CD4-positive, alpha-beta T cell treated with Interleukin-17A for 4 hours (primary cell): ENCODE measurements at places on chromosomes 4 and X.

GRCh38 chr4:152348670-152349069, 187.2 kb downstream of the FBXW7 start:
- peak; percentile 39 for DNase-seq

DNA sequence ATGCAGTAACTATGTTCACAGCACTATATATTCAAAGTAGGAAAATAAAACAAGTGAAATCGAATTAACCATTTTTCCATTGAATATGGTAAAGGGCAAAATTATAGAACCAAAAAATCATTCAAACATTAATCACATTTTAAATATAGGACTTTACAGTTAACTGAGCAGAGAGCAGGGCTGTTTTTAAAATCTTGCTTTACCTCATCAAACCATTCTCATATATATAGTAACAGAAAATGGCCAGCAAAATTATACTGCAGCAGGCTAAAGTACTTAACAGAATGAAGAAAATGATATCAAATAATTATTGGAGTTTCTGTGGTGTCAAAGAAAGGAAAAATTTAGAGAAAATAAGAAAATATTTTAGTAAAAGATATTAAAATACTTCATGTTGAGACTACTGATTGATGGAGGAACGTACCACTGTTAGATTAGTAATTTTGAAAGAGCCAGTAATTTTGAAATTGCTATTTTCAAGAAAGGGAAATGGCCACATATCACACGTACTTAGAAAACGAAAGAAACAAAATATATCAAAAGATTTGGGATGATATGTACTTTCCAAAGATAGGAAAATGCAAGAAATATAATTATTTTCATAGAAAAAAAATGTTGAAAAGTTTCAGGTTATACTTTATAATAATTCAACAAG, 813.7 kb downstream of the DMD start:
- DNase-seq = no peak

- DNase-seq = no peak
Measured at GRCh38 chr4:102647117-102647516, 113.7 kb downstream of the MANBA start.

DNA sequence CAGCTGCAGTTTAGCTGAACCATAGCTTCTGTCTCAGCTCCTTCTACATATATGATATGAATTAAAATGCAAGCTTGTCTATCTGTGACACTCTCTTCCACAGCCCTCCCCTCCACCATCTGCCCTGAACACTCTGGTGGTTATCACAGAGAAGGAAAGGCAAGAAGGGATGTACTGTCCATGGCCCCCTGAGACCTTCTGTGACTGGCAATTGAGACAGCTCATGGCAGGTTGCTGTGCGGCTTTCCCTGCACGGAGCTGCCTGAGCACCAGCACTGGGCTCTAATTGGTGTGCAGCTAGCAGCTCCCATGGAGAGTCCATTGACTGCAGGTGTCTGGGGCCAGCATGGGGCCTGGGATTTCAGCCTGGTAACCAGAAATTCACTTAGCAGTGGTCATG, 109.8 kb upstream of the ANXA3 start:
- DNase-seq = no peak

DNA sequence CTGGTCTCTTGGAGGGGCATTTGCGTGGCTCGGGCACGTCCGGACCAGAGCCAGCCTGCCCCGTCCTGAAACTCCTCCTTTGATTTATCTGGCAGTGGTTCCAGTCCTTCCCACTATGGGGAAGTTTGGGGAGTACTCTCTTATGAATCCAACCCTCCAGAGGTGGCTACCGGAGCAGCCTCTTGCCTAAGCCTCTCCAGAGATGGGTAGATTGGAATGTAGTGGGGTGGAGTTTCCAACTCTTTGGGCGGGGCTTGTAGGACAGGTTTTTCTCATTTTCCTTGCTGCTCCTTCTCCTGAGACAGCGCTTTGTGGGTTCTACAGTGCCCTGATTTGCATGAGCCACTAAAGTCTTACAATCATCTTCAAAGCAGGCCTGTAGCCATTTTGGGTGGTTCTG, 60.1 kb upstream of the XAGE1B start:
- no peak for DNase-seq

GRCh38 chrX:47384502-47384901, 14.1 kb downstream of the ZNF157 start:
- DNase-seq = peak; percentile 86

GRCh38 chrX:78103001-78103622, 936 bp upstream of the PGK1 start:
- DNase-seq = no peak

- DNase-seq = no peak
Measured at GRCh38 chrX:150051096-150051495, 112.8 kb upstream of the EOLA2 start.

DNA sequence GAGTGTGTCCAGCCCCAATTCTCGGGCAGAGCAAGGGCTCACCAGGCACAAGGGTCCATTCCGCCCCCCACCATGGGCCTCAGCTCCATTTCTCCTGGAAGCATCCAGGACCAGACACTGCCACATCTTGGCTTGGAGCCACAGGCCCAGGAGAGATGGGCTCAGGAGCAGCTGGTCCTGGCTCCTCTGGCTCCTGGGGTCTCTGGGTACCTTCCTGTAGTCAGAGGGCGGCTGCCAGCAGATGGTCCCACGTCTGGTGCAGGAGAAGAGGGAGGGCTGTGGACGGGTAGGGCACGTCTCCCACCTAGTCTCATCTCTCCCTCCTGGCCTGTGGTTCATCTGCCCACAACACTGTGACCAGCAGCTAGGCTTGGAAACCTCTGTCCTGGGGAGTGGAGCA, 8.0 kb downstream of the ATP2B3 start:
- no peak for DNase-seq

- no peak for DNase-seq
Measured at GRCh38 chr4:73343432-73343831, 60.7 kb upstream of the ALB start.

- no peak for DNase-seq
Measured at GRCh38 chr4:166422475-166422874, 549.4 kb downstream of the TLL1 start.

DNA sequence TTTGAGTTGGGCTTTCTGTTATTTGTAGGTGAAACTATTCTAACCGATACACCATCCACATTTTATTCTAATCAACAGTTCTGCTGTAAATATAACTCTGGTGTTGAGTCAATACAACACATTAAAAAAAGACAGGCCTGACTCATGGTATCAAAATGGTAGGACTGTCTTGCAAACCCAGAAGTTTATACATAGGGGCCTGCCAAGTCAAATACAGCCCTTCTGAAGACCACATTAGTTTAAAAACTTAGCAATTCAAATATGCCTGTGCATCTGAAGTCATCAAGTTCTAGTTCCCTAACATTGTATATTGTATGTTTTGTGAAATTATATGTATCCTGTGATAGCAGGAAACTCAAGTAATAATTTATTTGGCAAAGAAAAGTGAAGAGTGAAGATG, 24.4 kb upstream of the PDE5A start:
- no peak for DNase-seq

GRCh38 chr4:22356987-22357596, 158.8 kb downstream of the ADGRA3 start:
- no peak for DNase-seq

DNA sequence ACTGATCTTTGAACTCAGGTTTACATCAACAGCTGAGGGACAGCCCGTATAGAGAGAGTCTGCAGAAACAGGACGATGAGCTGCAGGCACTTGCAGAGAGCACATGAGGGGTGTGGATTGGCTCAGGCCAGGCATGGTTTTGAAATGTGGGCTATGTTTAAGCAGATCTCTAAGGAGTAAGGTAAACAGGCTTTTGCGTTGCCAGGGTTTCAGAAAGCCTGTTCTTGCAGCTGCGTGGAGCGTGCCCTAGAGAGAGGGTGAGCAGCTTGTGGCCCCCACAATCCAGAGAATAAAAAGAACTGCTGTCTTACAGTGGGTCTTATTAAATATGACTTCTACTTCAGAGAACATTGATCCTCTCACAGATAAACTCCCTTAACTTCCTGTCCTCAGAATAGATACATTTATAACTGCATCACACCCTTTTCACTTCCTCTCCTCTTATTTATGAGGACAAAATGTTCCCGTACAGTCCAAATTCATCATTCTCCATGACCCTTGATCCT, 64.1 kb downstream of the TMA16 start:
- DNase-seq = peak; percentile 11

DNA sequence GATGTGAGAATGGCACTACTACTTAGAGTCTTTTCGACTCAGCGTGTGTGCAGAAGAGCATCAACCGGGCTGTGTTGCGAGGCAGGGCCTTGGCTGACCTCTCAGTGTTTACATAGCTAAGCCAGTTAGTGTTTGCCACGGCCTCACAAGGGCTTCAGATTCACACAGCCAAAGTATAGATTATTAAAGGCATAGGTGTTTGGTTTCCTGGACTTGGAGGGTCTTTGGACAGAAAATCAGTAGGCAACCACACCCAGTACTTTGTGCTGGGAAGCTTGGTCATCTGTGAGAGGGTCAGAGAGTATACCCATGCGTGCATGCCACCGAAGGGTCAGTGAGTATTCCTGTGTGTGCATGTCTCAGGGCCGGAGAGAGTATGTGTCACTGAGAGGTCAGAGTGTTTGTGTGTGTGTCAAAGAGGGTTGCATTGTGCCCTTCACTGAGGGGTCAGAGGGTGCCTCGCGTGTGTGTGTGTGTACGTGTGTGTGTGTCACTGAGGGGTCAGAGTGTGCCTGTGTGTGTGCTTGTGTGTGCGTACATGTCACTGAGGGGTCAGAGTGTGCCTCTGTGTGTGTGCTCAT, 69.7 kb upstream of the MSANTD1 start:
- DNase-seq = no peak

DNA sequence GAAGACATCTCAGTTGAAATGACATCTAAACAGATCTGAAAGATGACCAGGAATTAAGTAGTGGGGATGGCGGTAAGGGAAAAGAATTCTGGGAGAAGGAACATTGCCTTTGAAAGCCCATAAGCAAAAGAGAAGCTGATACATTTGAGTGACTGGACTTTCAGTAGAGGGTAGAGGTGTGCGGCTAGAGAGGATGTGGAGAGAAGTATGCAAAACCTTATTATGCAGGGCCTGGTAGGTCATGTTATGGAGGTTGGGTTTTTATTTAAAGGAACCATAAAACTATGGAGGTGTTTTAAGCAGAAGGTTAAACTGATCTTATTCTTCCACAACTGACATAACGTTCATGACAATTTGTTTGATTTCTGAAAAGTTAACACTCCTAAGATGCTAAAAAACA, 36.3 kb downstream of the RPS6KA3 start:
- DNase-seq = no peak

- no peak for DNase-seq
Measured at GRCh38 chrX:23061116-23061515, 61.4 kb downstream of the DDX53 start.

- DNase-seq = no peak
Measured at GRCh38 chr4:147846318-147847155, 114.6 kb downstream of the ARHGAP10 start.

DNA sequence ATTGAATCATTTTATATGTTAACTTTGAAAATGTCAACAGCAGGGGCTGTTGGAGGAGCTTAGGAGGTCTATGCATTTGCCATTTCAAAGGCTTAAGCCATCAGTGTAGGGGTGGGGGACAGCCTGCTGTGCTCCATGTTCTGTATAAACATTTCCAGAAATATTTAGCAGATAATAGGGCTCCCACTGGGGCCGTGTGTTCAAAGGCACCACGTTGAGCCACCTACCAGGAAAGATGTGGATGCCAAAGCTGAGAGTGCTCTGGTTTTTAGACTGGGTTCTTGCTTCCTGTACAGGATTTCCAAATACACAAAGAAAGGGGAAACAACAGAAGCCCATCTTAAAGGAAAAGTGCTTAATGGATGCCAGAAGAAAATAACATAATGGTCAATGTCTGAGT, 219.5 kb downstream of the CENPC start:
- no peak for DNase-seq

DNA sequence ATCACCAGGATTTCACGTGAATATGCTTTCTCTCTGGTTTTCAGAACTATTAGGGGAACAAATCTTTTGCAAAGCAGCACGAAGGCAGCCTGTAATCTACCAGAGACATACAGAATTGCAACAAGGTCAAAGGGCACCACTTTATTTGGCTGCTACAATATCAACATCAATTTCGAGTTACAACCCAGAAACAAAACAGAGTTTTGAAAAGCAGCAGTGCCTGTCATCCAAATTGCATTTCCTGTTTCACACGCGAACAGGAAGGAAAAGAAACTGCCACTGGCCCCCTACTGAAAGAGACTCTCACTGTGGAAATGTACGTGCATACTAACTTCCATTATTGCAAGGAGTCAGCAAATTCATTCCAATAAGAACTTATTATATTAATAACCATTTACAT, 17.1 kb upstream of the C1QTNF7 start:
- peak; percentile 40 for DNase-seq

GRCh38 chr4:99389606-99390005, 37.1 kb upstream of the ADH1C start:
- DNase-seq = no peak

GRCh38 chrX:41301438-41301824, 32.5 kb upstream of the DDX3X start:
- DNase-seq = no peak

GRCh38 chr4:19831644-19832285, 419.9 kb upstream of the SLIT2 start:
- DNase-seq = no peak

DNA sequence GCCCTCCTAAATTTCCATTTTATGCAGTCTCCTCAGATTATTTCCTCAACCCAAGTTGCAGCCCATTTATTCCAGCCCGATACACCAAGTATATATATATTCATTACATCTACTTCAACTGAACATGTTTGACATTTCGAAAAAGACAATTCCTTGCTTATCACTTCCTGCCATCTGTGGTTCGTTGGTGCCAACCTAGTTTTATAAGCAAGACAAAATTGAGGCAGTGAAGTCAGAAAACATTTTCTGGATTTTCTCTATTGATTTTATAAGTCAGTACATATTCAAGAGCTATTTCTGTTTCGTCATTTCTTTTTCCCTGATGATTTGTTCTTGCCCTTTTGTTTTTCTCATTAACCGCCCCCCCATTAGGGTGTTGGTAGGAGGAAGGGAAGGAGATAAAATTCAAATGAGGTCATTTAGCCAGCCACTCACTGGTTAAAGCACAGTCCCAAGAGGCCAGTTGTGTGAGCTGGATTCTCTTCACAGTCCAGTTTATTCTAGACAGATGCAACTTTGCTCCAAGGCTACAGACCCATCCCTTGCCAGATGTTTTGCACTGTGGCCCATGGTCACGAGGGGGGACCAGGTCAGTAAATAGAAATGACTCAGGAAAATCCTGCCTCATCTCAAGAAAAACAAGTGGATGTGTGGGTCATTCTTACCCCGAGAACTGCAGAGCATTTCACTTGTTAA, 20.3 kb upstream of the VEGFD start:
- no peak for DNase-seq

DNA sequence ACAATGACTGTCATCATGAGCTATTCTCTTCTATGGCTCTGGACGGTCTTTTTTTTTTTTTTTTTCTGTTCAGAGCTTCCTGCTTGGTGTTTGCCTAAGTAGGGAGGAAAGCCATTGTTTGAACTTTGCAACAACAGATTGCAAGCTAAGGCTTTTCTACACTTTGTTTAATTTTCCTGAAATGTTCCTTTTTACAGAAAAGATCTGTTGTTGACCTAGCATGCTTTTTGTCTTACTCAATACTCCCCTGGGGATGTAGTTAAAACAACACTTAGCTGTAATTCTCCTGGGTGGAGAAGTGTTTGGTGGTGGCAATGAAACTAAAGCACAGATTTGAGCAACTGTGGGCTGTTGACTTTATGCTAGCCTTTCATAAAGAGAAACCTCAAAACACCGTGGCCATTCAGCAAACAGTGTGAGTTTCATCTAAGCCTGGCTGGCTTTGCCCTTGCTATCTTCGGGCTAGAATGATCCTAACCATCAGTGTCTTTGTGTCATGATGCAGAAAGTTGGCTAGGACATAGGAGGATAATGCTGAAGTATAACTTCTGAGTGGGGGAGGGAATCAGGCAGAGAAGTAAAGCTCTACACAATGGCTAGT, 110.5 kb downstream of the ANXA3 start:
- DNase-seq = no peak
